WTC11 (cell line): ENCODE measurements at places on chromosomes 3 and 15.

DNA sequence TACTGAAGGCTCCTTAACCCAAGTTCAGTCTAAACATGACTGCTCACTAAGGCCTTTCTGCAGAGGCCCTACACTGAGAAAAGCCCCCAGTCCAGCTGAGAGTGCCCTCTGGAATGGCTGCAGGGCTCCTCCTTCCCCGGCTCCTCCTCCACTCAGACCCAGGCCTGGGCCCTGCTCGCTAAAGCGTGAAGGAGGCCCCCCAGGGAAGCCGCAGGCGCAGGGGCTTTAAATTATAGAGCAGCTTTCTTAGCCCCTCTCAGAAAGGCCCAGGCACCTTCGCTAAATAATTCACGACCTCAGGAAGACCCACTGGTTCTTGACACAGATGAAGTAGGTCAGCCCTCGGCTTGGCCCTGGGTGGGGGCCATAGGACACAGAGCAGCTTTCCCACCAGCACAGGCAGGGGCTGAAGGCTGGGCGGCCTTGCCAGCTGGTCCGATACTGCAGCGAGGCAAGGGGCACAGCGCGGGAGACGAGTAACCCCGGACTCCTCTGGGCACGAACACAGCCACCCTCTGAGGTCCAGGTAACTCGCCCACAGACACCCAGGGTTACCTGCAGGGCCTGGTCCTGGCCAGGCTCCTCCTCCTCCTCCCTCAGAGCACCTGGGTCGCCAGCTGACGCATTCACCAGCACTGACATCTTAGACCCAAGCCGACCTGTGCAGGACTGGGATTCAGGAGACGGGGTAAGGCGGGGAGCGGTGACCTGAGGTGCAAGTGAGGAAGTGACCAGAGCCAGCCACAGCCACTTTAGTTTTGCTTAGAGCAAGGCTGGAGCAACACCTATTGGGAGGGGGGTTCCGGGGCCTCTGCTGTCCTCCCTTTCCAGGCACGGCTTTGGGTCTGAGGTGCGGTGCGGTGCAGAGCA lies 36.9 kb downstream of the RBPMS2 start:
- no peak for DNase-seq

DNA sequence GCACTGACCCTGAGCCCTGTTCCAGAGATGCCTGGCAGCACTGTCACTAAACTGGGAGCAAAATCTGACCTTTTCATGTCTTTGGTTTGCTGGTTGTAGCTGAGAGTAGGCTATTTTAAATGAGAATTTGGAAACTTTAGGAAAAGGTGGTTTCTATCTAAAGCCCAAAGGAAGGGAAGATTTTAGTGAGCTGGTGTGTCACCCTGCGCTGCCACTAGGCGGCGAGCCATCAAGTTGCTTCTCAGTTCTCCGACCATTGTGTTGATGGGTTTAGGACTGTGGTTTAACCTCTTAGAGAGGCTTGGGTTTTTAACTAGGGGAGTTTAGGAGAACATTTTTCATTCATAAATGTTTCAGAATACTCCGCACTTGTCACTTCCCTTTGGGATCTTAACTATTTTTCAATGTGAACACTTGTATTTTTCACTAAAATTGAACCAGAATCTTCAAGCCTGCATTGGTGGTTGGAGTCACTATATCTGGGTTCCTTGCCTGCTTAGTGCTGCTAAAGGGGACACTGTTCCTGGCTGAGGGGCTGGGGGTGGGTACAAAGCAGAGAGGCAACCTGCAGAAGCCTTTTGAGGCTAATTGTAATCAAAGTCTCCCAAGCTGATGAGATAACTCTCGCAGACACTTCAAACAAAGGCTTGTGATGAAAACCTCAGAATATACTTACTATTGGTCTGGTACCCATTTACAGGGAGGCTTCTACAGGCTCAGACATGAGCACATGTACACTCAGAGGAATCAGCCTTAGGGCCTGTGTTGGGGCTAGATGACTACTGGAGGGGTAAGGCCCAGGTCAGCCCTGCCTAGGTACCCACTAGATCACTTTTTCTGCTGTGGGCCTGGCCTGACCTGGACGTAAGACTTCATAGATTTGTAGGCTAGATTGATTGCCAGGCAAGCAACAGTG lies 16.8 kb downstream of the EXOSC7 start:
- peak; percentile 59 for DNase-seq

DNA sequence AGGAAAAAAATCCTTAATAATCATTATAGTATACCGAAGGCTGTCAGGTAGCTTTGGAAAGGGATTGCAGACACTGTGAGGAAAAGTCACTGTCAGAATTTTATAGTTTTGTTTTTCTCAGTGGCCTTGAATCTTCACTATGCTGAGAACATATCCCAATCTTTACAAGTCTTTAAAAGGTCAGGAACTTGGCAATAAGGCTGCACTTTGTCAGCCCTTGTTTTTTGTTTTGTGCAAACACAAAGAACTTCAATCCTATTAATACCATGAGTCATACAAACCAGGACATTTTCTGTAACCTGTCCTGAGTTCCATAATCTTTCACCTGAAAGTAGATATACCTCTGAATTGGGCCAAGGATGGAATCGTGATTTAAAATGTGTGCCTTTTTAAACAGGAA lies 45.6 kb upstream of the PIK3R4 start:
- no peak for DNase-seq

- DNase-seq = no peak
These were observed 6.8 kb downstream of the ESYT3 start for GRCh38 chr3:138441256-138441655.

- no peak for DNase-seq
These were observed 73.0 kb downstream of the FILIP1L start for GRCh38 chr3:100041328-100041749.

DNA sequence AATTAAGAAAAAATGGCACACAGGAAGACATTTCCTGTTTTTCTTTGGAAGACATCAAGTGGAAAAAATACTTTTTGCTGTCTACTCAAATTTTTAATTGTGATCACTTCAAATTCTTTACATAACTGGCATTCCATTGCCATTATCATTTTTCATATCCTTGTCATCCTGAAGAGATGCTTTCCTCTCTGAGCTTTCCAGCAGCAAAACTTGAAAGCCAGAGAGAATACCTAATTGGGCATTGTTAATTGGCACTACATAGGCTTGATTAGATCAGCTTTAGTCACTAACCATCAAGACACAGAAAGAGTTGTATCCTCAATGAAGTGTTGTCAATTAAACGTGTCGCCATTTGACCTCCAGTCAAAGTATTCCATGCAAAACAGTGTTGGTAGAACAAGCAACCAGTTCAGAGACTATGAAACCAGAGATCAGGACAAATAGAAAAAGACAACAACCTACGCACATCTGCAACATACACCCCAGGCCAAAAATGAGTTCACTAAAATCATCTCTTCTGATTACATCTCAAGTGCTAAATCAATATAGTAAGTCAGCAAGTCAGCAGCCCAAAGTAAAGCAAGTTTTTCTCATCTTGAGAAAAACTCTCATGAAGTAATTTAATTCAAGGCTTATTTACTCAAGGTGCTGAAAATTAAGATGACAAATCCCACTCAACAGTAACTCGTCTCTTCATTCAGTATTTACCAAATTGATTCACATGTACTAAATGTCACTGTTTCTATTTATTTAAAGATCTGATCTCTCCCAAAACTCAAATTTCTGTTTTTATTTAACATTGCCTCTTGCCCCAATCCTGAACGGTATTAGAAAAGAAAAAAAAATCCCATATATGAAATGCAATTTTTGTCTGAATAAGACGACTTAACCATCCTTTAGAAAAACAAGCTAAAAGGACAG lies 123.0 kb downstream of the SUCLG2 start:
- DNase-seq = no peak

DNA sequence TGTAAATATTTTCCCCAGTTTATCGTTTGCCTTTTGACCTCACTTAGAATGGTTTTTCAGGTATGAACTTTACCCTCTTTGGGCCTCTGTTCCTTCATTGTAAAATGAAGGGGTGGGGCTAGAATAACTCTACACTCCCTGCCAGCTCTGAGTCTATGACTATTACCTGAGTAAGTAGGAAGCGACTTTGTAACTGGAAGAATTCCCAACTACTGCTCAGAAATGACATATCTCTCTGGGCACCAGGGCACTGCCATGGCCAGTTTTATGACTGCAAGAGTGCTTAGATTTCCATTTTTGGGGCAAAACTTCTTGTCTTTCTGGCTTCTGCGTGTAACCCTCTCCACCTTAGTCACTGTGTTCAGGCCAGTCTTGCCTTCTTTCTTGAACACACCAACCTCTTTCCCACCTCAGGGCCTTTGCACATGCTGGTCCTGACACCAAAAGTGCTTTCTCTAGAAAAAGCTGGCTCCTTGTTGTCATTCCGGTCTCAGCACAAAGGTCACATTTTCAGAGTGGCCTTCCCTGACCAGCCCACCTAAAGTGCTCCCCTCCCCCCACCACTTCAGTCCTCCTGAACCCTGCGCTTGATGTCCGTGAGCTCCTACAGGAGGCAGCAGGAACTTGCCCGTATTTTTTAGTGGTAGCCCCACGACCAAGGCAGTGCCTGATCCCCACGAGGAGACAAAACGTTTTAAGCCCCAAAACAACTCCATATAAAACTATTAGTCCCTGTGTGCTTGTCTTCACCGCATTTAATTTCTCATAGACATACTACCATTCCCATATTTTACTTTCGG lies 25.6 kb downstream of the CDCP1 start:
- DNase-seq = no peak

DNA sequence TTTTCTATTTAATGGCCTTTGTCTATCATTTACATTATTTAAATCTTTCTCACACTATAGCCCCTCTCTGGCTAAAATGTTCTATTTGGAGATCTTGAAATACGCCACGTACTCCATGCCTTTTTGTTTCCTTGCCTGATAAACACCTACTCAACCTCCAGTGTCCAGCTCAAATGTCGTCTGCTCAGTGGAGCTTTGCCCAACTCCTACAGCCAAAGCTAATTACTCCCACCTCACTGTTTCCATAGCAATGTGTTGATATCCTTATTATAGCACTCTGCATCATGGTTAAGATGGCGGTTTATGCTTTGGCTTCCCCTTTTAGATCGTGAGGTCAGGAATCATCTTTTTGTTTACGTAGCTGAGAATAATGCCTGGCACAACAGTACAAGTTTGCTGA lies 55.9 kb downstream of the NGLY1 start:
- DNase-seq = no peak

- DNase-seq = no peak
These were observed 625.2 kb upstream of the GBE1 start for GRCh38 chr3:82386647-82387046.

DNA sequence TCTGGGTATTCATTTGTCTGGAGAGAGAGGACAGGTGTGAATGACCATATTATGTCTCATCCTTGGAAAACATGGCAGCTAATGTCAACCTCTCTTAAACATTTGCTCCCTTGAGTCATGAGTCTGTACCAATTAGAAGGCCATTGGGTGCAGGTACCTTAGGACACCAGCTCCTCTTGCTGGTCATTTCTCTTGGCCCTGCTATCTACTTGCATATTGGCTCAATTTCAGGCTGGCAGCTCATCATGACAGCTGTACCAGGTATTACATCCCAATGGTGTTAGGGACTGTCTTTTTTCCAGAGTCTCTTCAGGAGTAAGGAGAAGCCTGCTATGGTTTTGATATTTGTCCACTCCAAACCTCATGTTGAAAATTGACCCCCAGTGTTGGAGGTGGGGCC lies 92.2 kb upstream of the ANKRD28 start:
- DNase-seq = no peak

DNA sequence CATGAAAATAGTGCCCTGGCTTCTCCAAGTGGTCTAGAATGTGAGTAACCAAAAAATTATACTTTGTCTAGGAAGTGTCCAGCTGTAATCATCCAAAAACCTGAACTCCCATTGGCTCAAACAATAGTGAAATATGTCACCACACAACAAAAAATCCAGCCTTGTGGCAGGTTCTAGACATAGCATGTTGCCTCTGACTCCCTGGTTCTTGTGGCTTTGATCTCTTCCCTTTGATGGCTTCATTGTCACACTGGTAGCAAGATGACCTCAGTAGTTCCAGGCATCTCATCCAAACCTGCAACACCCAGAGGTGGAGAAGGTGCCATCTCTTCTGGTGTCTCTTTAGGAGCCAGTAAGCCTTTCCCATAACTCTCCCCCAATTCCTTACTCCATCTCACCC lies 74.7 kb downstream of the CMSS1 start:
- DNase-seq = no peak

DNA sequence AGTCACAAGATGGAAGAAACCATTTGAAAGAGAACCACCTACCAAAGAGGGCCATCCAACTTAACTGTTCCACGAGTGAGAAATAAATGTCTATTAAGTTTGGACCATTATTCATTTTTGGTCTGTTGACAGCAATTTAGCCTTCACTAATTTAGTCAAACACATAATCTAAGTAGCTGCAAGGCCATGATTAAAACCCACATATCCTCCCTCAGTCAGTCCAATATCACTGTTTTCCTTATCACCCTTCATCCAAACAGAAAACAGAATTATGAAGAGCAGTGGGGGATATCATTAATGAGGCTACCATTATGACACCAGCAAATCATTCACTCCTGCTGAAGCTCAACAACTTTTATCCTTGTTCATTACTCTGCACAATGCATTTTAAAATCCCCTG lies 52.0 kb downstream of the PIK3CB start:
- DNase-seq = no peak

- no peak for DNase-seq
These were observed 3.1 kb upstream of the PLA2G4F start for GRCh38 chr15:42159381-42160015.

- no peak for DNase-seq
These were observed 28.9 kb downstream of the ITGB5 start for GRCh38 chr3:124858275-124858674.

GRCh38 chr15:61383421-61383820 lies 154.3 kb upstream of the RORA start:
- DNase-seq = no peak
